ENCODE measurements at places on chromosomes 11 and 22. TPM values are rescaled to one million over a fixed set of nuclear protein-coding genes. Genes with fewer than 3 reads are reported as not detected.

The SLC1A2 gene
- not detected for total RNA-seq

The C11orf86 gene
- total RNA-seq = not detected

- no peak for DNase-seq
These were observed 112.1 kb downstream of the SLC1A2 start for GRCh38 chr11:35307221-35307621.

GRCh38 chr11:17894929-17895658 is 117.8 kb downstream of the SERGEF start:
- no peak for DNase-seq

The TPP1 gene
- 77.7 TPM for total RNA-seq

DNA sequence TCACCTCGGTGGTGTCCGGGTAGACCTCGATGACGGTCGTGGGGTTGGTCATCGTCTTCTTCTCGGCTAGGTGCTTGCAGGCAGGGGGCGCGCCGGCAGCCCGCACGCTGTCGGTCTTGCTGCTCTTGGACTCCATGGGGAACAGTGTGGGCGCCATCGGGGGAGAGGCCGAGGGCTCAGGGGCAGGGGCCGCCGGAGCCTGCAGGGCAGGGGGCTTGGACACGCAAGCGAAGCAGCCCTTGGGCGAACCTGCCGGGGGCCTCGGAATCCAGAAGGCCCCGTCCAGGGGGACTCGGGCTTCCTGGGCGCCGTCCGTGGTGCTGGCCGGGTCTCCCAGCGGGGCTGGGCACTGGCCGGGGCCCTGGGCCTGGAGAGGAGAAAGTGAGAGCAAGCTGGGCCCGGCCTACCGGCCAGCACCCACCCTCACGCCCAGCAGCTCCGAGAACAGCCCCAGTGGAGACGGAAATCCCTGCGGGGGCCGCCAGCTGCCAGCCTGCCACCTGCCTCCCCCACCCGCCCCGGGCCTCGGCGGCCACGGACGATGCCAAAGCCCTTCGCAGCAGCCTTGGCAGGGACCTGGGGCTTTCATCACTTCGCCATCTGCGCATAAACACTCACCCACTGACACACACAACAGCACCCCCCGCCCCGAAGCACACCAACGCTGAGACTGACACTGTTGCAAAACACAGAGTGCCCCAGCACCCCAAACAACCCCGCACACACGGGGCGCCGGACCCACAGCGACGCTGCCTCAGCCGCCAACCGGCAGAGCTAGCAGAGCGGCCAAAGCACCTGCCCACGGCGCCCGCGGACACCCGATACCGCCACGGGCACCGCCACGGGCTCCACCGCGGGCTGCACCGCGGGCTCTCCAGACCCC is 2.4 kb downstream of the IFITM10 start:
- no peak for DNase-seq

The RSF1 gene
- total RNA-seq = 27.5 TPM

The SYT12 gene
- 0.48 TPM for total RNA-seq

DNA sequence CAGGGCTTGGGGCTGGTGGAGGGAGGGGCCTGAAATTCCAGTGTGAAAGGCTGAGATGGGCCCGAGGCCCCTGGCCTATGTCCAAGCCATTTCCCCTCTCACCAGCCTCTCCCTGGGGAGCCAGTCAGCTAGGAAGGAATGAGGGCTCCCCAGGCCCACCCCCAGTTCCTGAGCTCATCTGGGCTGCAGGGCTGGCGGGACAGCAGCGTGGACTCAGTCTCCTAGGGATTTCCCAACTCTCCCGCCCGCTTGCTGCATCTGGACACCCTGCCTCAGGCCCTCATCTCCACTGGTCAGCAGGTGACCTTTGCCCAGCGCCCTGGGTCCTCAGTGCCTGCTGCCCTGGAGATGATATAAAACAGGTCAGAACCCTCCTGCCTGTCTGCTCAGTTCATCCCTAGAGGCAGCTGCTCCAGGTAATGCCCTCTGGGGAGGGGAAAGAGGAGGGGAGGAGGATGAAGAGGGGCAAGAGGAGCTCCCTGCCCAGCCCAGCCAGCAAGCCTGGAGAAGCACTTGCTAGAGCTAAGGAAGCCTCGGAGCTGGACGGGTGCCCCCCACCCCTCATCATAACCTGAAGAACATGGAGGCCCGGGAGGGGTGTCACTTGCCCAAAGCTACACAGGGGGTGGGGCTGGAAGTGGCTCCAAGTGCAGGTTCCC is at the start of gene APOC3:
Gene APOC3 (plus strand): TSS at position 383 of the 659 bp plus-strand sequence. CDS start 676 bp downstream, outside the sequence.
- DNase-seq = no peak

The ACAD8 gene
- 20.4 TPM for total RNA-seq

- DNase-seq = no peak
These were observed 49.3 kb upstream of the LINC01488 start for GRCh38 chr11:69431893-69432738.

DNA sequence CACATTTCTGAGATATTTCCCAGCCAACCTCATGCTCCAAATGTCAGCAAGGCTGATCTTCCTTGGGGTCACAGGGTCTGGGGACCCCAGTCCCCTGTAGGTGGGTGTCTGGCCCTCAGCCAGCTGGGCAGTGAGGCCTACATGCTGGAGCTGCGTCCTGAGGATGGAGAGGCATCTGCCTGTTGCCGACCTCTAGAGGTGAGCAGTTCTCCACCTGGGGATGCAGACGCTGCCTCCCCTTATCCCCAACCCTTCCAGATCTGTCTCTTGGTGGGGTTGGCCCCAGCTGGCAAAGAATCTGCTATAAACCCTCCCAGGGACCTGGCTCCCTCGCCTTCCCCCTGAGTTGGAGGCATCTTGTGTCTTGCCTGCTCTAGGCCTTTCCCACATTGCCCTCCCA is 79.6 kb downstream of the PKNOX2 start:
- DNase-seq = no peak

The MS4A6E gene
- not detected for total RNA-seq

GRCh38 chr11:46533396-46534100 is 60.3 kb downstream of the AMBRA1 start:
- DNase-seq = no peak

GRCh38 chr22:21860491-21861039 is 6.9 kb downstream of the MAPK1 start:
- DNase-seq = no peak

DNA sequence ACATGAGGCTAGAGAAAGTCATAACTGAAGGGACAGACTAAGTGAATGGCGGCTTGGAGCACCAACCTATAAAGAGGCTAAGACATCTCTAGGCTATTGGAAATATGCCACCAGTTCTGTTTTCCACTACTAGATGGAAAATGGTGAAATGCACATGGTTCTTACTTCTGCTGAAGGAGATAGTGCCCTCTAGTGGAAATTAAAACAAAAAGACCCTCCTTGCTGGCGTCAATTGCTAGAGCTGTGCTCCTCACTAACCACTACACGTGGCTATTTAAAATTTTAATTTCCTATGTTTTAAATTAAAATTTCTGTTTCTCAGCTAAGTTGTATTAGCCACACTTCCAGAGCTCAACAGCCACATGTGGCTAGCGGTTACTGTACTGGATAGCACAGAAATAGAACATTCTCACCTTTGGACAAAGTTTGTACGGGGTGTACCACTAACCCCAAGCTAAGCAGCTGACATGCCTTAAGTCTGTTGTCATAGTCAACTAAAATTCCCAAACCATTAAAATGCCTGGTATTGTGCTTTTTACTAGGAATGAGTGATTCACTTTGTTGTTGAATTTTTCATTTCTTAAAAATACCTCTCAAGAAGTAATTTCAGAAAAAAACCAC is 34.1 kb upstream of the CALCA start:
- DNase-seq = peak; percentile 10

The MOGAT2 gene
- total RNA-seq = not detected

DNA sequence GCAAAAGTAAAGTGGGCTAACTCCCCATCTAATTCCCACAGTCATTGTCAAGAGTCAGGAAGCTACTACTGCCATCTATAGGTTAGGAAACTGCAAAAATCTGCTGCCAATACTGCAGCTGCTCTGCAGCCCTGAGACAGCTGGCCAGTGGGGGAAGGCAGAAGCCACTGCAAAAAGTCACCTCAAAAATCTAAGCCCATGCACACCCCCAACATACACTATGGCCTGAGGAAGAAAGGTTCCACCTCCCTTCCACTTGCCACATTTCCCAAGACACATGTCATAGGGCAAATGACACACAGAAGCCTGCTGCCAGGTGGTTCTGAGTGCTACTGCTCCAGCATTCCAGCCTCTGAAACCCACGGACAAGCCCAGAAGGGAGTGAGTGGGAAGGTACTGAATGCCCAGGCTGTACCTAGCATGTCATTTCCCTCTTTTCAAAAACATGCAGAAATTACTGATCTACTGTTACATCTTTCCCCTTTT is 36.9 kb downstream of the DGCR2 start:
- no peak for DNase-seq

GRCh38 chr22:31857247-31857646 is 87.1 kb upstream of the YWHAH start:
- peak; percentile 47 for DNase-seq

DNA sequence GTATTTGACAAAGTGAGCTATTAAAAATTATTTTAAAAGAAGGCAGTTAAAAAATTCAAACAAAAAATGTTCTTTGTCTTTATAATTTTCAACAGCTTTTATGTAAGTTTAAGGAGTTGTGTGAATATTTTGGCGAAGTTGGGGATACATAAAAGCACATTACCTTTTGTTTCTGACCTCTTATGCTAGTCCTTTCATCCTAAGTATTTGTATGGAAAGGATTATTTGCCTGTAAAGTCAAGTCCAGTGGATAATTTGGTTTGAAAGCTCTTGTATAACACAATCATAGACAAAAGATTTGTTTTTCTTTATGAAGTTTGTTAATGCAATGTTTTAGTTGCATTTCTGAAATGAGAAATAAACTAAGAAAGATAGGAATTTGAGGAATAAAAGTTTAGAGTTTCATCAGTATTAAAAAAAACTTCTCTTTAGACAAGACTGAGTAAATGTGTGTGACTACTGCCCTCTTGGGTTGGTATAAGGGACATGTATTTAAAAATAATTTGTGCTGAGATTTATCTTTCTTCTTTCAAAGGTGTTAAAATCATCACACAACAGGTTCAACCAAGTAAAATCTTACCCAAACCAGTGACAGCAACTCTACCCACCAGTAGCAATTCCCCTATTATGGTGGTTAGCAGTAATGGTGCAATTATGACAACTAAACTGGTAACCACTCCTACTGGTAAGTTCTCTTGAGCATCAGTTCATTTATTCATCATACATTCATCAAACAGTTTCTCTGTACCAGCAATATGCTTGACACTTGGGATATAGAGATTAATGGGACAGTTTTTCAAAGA is 68.2 kb downstream of the EMSY start:
- no peak for DNase-seq

DNA sequence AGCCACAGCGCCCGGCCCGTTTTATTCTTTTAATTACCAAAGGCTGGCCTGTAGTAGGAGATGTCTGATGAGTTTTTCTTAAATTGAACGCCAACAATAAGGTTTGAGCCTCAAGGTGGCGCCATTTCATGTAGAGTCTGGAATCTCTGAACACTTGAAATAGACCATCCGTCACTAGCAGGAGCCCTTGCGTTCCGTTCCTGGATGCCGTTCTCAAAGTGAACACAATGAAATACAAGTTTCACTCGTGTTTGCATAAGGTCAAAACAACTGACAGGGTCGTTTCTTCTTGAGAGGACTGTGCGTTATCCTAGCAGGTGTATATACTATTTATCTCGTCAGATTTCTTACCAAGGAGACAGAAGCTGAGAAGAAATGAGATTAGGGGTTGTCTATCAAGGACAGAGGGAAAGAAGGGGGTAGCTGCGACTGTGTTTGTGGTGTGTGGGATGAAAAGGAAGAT is 18.7 kb upstream of the SCGB1D1 start:
- DNase-seq = peak; percentile 47

- no peak for DNase-seq
These were observed 258 bp downstream of the CFAP68 start for GRCh38 chr11:111879637-111879960.

DNA sequence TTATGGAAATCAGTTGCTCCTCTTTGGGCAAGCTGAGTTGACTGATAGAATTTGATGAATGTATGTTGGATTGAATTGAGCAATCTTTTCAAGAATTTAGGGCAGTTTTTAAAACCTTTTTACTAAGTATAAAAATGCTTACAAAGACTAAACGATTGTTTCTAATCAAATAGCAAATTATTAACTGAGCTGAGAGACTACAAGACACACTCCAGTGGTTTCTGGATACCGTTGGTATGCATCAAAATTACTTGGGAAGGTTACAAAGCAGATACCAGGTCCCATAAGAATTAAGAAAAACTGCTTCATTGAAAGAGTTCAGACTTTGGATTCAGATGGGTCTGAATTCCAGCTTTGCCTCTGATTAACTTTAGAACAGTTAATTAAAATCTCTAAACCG is 721.4 kb downstream of the FAM181B start:
- peak; percentile 44 for DNase-seq

DNA sequence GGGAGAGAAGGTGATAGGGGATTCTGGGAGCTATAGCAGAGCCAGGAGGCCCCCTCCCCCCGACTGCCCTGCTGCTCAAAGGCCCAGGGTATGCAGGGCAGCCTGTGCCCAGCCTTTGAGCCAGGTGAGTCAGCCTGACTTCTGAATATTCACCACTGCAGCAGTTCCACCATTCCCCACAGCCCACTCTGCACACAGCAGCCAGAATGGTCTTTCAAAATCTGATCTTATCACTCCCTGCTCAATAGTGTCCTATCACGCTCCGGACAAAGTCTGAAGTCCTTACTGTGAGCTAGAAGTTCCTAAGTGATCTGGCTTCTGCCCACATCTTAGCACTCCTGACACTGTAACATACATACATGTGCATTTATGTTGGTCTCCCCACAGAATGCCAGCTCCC is 111.7 kb downstream of the BUD13 start:
- no peak for DNase-seq

The ALDH3B1 gene
- 2.6 TPM for total RNA-seq

The DEPDC7 gene
- 0.55 TPM for total RNA-seq

The GTSE1 gene
- 3.8 TPM for total RNA-seq

GRCh38 chr11:132744771-132745170 is 787.5 kb downstream of the OPCML start:
- DNase-seq = no peak

The PRR5L gene
- total RNA-seq = 15.9 TPM

- no peak for DNase-seq
These were observed 8.0 kb upstream of the B3GNT6 start for GRCh38 chr11:77026221-77026620.

Data from kidney epithelial cell (primary cell).